ENCODE measurements at places on chromosomes 6 and 20. TPM values are rescaled to one million over a fixed set of nuclear protein-coding genes. Genes with fewer than 3 reads are reported as not detected.

GRCh38 chr6:27720607-27721580 lies 191.3 kb downstream of the OR2B2 start:
- no peak for DNase-seq

GRCh38 chr6:38867726-38868125 lies 152.6 kb downstream of the DNAH8 start:
- no peak for DNase-seq

- DNase-seq: no peak
Measured at GRCh38 chr20:2337142-2337541, 41.3 kb downstream of the TGM3 start.

- DNase-seq: no peak
Measured at GRCh38 chr6:133805876-133806275, 83.0 kb upstream of the TCF21 start.

GRCh38 chr6:11366934-11367637 lies 134.6 kb upstream of the NEDD9 start:
- DNase-seq: no peak

GRCh38 chr6:113524826-113525225 lies 332.3 kb upstream of the MARCKS start:
- DNase-seq: no peak

GRCh38 chr6:69985180-69985579 lies 118.8 kb downstream of the COL19A1 start:
- no peak for DNase-seq

DNA sequence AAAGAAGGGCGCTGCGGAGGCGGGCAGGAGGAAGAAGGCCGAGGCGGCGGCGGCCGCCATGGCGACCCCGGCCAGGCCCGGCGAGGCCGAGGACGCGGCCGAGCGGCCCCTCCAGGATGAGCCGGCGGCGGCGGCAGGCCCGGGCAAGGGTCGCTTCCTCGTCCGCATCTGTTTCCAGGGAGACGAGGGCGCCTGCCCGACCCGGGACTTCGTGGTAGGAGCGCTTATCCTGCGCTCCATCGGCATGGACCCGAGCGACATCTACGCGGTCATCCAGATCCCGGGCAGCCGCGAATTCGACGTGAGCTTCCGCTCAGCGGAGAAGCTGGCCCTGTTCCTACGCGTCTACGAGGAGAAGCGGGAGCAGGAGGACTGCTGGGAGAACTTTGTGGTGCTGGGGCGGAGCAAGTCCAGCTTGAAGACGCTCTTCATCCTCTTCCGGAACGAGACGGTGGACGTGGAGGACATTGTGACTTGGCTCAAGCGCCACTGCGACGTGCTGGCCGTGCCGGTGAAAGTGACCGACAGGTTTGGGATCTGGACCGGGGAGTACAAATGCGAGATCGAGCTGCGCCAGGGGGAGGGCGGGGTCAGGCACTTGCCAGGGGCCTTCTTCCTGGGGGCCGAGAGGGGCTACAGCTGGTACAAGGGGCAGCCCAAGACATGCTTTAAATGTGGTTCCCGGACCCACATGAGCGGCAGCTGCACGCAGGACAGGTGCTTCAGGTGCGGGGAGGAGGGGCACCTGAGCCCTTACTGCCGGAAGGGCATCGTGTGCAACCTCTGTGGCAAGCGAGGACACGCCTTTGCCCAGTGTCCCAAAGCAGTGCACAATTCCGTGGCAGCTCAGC lies 780 bp downstream of the ZCCHC3 start:
- peak; percentile 91 for DNase-seq

The BRD2 gene
- 132 TPM for total RNA-seq

The C6orf15 gene
- total RNA-seq: not detected

DNA sequence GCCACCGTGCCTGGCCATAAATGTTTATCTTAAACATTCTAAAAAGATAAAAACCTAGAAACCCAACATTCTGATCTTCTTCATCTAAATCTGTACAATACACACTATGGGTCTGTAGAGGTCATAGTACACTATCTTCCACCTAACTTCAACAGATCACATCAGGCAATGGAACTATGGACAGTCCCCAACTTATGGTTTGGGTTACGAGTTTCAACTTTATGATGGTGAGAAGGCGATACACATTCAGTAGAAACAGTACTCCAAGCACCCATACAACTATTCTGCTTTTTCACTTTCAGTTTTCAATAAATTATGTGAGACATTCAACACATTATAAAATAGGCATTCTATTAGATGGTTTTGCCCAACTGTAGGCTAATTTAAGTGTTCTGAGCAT lies 23.1 kb downstream of the FKBP5 start:
- DNase-seq: no peak
